ENCODE measurements at places on chromosomes 1 and 21. TPM values are rescaled to one million over a fixed set of nuclear protein-coding genes. Genes with fewer than 3 reads are reported as not detected.

TFF2 gene
- total RNA-seq: not detected

HSD11B1 gene
- total RNA-seq: 4.6 TPM

LIN28A gene
- total RNA-seq: not detected

LCE1E gene
- total RNA-seq: not detected

TRIM67 gene
- 0.05 TPM for total RNA-seq

RIMS3 gene
- total RNA-seq: 0.81 TPM

TOE1 gene
- 2.9 TPM for total RNA-seq

FAM110D gene
- total RNA-seq: 4.0 TPM

CTPS1 gene
- total RNA-seq: 7.2 TPM

AUNIP gene
- 0.11 TPM for total RNA-seq

Data from Right ventricle myocardium superior (tissue), 1 donor.